ENCODE measurements at places on chromosomes 6 and 20. TPM values are rescaled to one million over a fixed set of nuclear protein-coding genes. Genes with fewer than 3 reads are reported as not detected.

TMEM200A gene
- total RNA-seq, result 47.8 TPM

STX7 gene
- total RNA-seq, result 26.1 TPM

- DNase-seq, result no peak
Measured at GRCh38 chr6:44599672-44600071, 212.2 kb downstream of the CDC5L start.

GRCh38 chr6:4057036-4057435 lies 21.9 kb downstream of the FAM217A start:
- DNase-seq, result no peak

SAMD5 gene
- 2.2 TPM for total RNA-seq

DNA sequence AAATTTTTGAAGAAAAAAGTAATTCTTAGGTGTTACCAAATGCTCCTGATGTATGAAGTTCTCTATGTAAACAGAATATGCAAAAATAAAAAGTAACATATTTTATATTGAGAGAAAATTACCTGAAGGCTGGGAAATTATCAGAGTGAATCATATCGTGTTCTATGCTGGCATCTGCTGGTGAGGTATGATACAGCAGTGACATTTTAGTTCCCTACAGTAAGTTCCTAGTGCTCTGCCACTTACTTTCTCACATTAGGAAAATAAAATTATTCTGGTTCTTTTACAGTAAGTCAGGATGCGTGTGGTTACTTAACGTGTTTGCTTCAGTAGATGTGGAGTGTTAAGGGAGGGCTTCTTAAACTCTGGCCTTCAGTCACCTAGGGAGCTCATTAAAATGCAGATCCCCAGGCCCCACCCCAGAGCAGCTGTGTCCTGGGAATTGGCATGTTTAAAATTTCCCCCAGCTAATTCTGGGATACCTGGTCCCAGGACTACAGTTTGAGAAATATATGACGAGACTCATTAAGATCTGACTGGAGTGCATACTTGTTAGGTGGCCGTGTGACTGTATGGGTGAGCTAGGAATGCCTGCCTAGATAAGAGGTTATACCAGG lies 3.2 kb downstream of the ACTR5 start:
- peak; percentile 46 for DNase-seq

GRCh38 chr6:25251426-25251825 lies 27.7 kb upstream of the CARMIL1 start:
- DNase-seq, result no peak

DNA sequence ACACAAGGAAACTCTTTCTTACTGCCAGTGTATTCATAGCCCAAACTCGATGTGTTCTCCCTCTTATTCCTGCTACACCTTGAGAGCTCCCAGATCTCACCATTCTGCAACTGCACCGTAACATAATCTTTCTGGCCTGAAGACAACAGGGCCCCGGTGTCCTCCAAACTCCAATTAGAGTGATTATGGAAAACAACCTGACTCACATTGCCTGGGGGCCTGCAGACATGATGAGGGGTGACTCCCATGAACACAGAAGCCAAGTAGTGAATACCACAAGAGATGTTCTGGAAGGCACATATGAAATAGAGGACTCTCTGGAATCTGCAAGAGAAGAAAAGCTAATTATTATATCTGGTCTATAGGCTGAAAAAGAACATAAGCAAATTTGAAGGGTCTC lies 19.7 kb downstream of the SLC22A16 start:
- no peak for DNase-seq

IFT52 gene
- 55.6 TPM for total RNA-seq

GRCh38 chr6:113290684-113291083 lies 566.5 kb upstream of the MARCKS start:
- DNase-seq, result no peak

XKR7 gene
- total RNA-seq, result not detected

GRCh38 chr20:39800548-39800947 lies 838.4 kb downstream of the DHX35 start:
- DNase-seq, result peak; percentile 63

GRCh38 chr6:157712585-157713295 lies 110.3 kb upstream of the SNX9 start:
- DNase-seq, result no peak

DNA sequence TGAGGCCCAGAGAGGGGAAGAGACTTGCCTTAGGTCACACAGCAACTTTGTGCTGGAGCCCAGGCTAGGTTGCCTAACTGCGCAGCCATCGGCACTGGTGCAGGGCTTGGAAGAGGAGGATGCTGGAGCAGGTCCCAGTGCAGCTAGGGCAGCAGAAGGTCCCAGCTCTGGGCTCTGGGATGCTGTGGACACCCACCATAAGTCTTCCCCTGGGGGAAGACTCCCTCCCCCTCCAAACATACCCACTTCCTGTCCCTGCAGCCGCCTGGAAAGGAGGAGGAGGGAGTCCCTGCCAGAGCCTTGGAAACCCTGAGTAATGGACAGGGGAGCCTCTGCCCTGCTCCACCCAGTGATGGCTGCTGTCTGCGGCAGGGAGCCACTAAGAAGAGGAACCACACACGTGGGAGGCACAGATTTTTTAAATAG lies 93.6 kb downstream of the NCR2 start:
- DNase-seq, result peak; percentile 18

DNA sequence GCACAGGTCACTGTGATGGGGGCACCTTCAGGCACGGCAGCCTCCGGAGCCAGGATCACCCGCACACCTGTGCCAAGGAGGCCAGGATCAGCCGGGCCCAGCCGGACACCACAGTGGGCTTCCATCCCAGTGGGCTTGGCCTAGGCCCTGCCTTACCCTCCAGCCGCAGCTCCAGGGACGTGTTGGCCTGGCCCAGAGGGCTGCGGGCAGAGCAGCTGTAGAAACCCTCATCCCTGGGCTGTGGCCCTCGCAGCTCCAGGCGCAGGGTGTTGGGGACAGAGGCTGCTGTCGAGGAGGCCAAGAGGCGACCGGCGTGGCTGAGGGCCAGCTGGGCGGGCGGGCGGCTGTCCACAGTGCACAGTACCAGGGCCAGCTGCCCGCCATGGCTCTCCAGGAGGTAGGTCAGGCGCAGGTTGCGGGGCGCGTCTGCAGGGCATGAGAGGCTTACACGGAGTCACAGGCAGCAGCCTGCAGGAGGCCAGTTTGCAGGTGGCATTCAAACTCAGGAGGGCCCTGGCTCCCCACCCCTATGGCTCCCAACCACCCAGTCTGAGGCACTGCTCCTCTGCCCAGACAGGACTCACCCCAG lies 11.0 kb upstream of the ADAM33 start:
- DNase-seq, result no peak

NRN1 gene
- total RNA-seq, result not detected

- DNase-seq, result no peak
Measured at GRCh38 chr6:7142228-7142801, 34.6 kb downstream of the RREB1 start.

DNA sequence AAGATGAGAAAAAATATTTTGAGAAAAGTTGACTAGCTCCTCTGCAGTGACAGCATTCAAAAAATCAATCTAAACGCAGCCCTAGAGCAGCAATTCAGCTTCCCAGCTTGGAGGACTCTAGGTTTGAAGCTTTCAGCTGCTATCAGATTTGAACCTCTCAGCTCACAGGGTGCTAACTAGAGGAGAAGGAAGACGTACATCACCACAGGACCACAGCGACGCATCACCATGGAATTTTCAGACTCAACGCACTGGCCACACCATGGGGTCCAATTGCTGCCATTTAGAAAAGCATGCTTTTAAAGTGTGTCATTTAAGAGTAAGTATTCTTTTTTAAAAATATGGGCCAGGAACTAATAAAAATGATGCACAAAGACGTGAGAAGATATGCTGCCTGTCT lies 45.0 kb upstream of the FUCA2 start:
- DNase-seq, result peak; percentile 95

DNA sequence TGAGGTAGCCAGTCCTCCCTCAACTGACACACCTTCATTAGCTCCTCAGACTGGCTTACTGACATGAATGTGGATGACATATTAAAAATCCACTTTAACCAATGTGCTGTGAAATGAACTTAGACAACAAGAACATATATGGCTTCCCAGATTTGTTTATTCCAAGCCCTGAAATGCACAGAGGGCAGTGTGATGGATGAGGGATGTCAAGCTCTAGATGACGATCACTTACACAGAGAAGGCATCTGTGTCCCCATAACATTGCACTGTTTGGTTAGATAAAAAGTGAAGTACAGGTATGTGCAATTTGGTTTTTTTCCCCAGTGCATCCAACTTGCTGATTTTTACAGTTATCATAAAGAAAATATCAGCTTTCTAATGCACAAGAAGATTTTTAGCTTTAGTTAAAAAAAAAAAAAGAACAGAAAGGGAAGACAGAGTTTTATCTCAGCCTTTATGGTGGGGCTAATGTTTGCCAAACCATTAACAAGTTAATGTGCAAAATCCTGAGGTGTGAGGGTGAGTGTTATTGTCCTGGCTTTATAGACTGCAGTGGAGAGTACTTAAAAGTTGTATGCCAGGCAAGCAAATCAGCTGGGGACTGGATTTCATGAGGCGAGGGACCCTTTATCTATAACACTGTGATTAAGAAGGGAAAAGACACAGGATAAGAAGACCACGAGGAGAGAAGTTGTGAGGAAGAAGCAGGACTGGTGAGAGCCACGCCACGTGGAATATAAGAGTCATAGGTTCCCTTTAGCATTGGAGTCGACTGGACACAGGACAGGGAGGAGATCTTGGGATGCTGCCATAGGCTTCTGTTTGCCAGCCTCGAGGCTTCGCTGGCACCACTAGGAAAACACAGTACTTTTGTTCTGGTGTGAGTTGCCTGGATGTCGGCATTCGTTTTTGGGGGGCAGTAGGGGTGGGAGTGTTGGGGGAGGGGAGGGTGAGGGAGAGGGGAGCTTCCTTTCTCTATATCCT lies 90.0 kb upstream of the BACH2 start:
- DNase-seq, result no peak

KHDC1L gene
- not detected for total RNA-seq

GRCh38 chr6:137867685-137868509 lies 838 bp downstream of the TNFAIP3 start:
- peak; percentile 37 for DNase-seq

DNA sequence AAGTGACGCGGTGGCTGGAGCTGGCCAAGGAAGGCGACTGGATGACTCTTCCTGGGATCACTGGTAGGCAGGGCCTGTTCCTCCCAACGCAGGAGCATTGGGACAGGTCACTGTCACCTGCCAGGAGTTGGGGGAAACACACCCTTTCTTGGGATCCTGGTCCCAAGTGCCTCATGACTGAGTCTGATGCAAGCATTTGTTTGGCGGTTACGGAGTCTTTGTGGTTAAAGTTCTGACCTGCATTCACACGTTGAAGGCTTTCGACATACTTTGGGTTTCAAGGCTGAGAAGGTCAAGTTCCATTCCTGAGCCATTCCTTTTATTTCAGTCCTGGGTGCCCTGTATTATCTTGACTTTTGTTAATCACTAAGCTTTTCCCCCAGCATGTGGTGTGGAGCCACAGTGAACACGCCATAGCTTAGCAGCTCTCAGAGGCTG lies 6.0 kb downstream of the PNLDC1 start:
- no peak for DNase-seq

DNA sequence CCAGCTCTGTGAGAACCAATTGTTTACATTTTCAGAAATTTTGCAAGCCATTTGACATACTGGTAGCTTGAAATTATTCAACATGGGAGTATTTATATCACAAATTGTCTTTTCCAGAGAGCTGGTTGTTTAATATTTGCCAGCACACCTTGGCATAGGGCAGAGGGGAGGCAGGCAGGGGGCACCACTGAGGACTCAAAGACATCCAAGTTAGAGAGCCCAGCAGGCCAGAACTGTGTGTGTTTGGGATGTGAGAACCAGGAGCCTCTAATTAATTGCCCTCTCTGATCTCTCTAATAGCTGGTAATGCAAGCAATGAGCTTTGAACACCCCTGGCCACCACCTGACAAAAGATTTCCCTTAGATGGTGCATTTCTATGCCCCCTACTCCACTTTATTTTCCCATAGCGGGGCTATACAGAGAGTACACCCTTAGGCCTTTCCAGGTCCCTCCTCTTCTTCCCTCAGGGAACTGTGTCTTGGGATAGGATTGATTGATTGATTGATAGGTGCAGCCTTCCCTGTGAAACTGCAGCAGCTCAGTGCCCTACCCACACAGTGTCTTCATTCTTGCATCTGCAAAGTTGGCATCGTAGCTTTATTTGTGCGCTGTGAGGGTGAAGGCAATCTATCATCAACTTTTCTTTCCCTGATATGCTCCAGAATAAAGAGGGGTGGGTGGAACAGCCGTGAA lies 29.2 kb downstream of the MOCS1 start:
- DNase-seq, result no peak

- DNase-seq, result peak; percentile 76
Measured at GRCh38 chr6:154399097-154399496, 42.5 kb upstream of the IPCEF1 start.

GRCh38 chr6:704046-704445 lies 11.1 kb upstream of the EXOC2 start:
- peak; percentile 86 for DNase-seq

DNA sequence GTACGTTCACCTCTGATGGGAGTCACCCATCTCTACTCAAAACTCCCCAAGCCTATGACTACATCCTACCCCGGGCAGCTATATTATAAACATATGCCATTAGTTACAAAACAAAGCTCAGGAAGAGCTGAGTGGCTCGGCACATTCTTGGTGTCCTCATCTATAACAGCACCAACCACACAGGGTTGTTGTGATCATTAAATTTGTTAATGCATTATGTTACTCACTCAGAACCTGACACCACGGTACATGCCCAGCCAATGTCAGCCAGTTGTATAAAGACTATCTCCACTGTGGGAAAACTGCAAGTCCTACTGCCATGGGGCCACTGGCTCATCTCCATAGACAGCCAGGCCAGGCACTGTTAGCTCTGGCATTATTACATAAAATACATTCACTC lies 7.7 kb downstream of the CDK5RAP1 start:
- DNase-seq, result peak; percentile 28

- peak; percentile 63 for DNase-seq
Measured at GRCh38 chr6:15962449-15962764, 166.5 kb upstream of the MYLIP start.

EPB41L1 gene
- total RNA-seq, result 13.9 TPM

MROH8 gene
- total RNA-seq, result 1.1 TPM

SLC52A3 gene
- total RNA-seq, result not detected

- DNase-seq, result peak; percentile 74
Measured at GRCh38 chr6:105428342-105428957, 25.6 kb upstream of the PREP start.

GRCh38 chr20:46194409-46194808 lies 76.3 kb downstream of the CD40 start:
- DNase-seq, result no peak
